ENCODE measurements at places on chromosomes 1 and 21.

DNA sequence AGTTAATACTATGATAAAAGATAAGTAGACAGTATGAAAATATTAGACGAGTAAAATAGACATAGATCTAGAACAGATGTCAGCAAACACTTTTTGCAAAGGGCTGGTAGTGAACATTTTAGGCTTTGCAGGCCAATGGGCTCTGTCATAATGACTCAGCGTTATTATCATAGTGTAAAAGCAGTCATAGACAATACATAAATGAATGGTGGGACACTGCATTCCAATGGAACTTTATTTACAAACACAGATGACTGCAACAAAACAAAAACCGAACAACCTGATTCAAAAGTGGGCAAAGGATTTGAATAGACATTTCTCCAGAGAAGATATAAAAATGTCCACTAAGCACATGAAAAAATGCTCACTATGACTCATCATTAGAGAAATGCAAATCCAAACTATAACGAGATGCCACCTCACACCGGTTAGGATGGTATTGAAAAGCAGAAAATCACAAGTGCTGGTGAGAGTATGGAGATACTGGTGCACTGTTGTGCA, 7.3 kb downstream of the GSTM5 start:
- no peak for DNase-seq

- DNase-seq, result no peak
Observed at GRCh38 chr1:9062846-9063245, 6.6 kb downstream of the SLC2A5 start.

- DNase-seq, result no peak
Observed at GRCh38 chr21:40146216-40146837, 279.1 kb downstream of the PCP4 start.

DNA sequence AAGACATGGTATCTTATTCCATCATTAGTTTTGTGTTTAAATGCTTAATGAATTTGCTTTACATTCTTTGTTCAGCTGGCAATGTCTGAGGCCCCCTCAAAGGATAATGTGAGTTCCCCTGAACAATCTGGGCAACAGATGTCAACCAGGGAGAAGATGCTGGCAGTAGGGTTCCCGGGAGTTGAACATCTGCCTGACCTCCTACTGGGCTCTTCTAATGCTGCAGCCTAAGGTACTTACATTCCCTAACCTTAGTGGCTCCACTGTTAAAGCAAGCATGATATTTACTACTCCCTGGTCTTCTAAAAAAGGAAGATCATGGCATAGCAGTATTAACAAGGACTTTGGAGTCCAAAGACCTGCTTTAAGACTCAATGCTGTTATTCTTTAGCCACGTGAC, 574.9 kb upstream of the NR5A2 start:
- DNase-seq, result no peak

- no peak for DNase-seq
Observed at GRCh38 chr1:231041719-231042261, 1.7 kb upstream of the FAM89A start.
